Stromal cell of bone marrow (primary cell): ENCODE measurements at places on chromosomes 11 and 22.

GRCh38 chr11:23310276-23310675, 450.0 kb upstream of the CCDC179 start:
- DNase-seq = no peak

DNA sequence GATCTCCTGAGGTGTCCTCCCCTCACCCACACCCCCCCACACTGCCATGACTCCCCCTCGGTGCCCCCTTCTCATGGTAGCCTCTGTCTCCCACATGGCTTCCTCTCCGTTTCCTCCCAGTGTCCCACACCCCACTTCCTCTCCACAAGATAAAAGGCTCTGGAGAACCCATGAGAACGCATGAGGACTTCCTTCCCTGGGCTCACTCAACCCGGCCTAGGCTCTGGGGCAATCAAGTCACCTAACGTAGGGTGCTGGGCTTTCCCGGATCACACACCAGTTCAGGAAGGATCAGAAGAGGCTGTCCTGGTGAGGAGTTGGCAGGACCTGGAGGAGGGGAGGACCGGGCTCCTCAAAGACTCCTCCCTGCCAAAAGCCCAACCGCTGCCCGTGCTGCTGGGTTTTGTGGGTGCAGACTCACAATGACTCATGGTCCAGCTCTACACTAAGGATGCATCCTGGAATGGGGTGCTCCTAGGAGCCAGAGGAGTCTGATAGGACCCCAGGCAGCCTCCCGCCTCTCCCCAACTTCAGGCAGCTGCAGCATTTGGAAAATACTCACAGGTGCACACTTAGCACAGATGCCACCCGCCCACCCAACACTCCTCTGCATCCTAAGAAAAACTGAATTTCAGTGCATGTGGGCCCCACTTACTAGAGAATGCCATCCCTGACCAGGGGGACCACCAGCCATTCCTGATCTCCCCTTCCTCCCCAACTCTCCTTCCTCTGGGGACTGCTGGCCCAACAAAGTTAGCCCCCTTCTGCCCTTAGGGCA, 21.0 kb downstream of the SLC22A12 start:
- DNase-seq = peak; percentile 17

- DNase-seq = no peak
These were observed 7.4 kb downstream of the CBX6 start for GRCh38 chr22:38864361-38865191.

- no peak for DNase-seq
These were observed 56.3 kb upstream of the PHOX2A start for GRCh38 chr11:72300268-72300667.

DNA sequence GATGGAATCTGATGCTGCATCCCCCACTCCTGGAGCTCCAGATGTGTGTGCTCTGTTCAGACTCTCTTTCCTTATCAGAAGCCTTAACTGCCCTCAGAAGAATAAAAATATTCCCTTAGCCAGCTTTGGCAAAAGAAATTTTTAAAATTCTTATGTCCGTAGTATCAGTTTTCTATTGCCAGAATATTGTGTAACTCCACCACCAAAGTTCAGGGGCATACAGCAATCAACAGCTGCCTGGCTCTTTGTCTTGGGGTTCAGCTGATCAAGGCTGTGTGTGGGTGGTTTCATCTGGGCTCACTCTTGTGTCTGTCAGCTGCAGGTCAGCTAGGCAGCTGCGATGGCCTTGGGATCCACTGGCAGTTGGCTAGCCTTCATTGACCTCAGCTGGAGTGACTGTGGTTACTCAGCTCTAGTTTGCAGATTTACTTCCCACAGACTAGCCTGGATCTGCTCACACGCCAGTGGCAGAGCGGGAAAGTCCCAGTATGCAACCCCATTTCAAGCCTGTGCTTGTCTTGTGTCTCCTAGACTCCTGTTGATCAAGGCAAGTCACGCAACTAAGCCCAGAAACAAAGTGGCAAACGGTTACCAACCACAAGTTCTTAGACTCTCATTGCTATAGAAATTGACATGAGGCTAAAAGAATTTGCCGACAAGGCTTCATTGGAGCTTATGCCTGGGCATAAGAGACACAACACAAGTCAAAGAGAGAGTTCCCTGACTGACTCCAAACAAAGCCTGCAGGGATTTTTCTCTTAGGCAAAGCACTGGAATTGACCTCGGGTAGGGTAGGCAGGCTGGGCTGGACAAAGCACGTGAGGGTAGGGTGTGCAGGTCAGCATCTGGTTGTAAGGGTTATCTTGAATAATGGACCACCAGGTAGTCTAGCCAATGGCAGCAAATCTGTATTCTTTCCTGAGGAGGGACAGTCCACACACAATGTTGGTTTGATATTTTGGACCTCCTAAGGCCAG, 7.5 kb downstream of the TMEM138 start:
- DNase-seq = peak; percentile 94

DNA sequence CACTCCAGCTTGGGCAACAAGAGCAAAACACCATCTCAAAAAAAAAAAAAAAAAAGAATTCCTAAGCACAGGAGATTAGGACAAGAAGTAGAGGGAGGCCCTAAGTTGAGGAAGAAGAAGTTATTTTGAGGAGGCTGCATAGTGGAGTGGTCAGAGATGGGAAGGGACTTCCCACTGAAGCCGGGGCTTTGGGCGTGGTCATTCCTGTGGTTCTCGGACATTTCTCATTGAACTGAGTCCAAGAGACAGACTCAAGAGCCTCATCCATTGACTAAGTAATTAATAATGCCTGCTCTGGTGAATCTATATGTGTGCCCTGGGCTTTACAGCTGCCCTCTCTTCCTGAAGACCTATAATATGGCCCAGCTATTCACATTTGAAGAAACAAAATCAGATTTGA, 53.2 kb upstream of the FTH1 start:
- DNase-seq = no peak

DNA sequence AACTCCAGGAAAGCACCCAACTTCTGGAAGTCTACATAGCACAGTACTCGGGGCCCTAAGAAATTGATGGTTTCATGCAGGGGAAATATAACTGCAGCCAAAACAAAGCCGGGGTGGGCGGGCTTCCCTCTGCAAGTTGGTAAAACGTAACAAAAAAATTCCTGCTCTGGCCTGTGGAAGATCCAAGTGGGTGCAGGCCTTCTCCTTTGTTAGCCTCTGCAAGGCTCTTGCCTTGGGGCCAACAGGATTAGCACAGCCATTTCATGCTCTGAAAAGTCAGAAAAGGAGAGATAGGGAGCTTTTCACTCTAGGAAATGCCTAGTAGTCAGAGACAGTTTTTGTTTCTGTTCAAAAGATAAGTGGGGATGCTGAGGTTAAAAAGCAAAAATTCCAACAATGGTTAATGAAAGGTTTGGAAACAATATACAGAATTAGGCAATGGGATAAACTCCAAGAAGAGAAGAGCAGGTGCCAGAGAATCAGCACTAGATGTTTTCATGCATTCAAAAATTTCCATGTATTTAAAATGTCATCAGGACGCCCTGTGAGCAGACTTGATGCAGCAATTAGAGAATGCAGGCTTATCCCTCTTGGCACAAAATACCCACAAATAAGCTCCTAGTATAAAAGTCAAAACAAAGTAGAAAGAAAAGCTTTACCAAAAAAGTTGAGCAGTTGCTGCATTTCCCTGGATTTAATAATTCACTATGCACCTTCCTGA, 72.3 kb upstream of the CHRM4 start:
- DNase-seq = no peak

DNA sequence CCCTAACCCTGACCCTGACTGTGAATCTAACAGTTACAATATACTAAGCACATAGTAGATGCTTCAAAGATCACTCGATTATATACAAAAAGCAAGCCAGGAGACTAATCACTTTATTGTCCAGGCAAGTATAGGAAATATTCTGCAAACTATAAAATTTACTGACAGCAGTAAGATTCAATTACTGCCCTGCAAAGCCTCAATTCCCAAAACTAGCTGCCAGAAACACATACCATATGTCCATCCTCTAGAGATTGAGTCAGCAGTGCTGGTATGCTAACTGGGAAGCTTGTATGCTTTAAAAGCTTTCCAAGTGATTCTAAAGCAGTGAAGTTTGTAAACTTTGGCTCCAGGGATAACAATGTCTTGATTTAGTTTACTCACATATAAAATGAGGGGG, 26.1 kb downstream of the CSTF3 start:
- DNase-seq = peak; percentile 79

GRCh38 chr11:73931039-73931645, 19.7 kb upstream of the DNAJB13 start:
- DNase-seq = peak; percentile 49

DNA sequence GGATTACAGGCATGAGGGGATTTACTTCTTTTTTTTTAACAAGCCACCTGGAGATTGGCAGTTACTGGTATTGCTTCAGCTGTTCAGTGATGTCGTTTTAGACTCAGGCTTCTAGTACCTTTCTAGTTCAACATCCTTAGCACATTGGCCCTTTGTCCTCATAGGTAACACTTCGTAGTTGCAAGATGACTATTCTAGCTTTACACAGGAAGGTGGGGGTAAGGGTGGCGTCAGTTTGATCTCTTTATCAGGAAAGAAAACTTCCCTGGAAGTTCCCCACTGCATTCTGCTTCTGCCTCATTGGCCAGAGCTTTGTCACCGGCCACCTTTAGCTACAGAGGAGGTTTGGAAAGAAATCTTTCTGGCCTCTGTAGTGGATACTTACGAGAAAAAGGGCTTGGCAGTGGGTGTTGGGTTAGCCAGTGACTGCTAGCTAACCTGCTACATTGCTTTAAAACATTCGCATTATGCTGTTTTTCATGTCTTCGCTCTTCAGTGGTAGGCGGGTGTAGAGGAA, 40.7 kb downstream of the SFI1 start:
- no peak for DNase-seq

DNA sequence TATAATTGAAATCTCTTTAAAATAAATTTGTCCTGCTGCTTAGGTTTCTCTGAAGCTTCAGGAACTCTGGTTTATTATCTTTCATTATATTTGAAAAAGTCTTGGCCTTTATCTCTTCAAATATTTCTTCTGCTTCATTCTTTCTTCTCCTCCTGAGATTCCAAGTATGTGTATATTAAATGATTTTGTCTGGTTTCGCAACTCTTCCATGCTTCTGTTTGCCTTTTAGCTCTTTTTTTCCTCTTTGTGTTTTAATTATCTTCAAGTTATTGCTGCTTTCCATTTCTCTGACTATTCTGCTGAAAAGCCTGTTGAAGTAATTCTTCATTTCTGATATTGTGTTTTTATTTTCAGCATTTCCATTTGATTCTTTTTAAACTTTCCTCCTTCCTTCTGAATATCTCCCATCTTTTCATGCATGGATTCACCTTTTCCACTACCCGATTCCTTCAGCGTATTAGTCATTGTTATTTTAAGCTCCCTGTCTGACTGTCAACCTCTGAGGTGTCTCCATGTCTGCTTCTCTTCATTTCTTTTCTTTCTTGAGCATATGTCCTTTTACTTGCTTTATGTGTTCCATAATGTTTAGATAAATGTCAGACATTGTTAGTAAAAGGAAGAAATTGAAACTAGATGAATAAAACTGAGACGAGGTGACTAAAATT, 46.6 kb upstream of the CTSC start:
- peak; percentile 10 for DNase-seq

DNA sequence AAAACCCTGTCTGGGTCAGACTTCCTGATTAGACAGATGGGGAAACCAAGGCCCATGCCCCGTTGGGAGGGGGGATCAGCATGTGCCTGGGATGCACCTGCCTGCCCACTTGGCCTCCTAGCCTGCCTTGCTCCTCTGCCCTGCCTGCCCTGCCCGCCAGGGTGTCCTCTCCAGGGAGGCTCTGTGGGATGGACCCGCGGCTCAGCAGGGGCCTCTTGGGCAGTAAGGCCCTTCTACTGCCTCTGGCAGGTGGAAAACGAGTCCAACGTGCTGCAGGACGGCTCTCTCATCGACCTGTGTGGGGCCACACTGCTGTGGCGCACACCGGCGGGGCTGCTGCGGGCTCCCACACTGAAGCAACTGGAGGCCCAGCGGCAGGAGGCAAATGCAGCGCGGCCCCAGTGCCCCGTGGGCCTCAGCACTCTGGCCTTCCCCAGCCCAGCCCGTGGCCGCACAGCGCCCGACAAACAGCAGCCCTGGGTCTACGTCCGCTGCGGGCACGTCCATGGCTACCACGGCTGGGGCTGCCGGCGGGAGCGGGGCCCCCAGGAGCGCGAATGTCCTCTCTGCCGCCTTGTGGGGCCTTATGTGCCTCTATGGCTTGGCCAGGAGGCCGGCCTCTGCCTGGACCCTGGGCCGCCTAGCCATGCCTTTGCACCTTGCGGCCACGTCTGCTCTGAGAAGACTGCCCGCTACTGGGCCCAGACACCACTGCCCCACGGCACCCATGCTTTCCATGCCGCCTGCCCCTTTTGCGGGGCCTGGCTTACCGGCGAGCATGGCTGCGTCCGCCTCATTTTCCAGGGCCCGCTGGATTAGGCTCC, 4.7 kb upstream of the DPP3 start:
- DNase-seq = no peak

DNA sequence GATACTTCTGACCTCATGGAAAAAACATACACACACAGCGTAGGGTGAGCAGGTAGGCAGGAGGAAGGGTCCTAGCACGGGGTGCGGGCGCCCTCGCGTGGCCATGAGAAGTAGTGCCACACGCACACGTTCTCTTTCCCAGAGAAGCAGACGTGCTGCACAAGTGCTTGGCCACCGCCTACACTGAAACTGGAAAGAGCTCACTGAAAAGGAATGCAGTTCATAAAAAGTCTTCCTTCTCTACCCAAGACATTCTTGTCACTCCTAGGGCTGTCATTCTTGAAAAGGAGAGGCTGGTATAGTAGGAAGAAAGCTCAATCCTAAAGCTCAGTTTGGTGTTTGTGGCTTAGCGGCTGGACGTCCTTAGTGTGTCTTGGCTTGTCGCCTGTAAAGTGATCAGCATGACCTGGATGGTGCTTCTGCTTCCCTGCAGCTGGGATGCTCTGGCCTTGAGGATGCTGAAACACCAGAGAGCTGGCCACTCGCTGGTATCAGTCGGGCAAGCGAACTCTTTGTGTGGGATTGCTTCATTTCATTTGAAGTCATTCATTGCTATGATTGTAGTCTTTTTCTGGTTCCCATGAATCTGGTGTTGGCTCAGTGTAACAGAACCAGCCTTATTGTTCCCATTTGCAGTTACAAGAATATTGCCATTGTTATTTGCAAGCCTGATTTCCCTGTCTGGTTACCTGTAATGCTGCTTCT, 303.8 kb downstream of the NTM start:
- DNase-seq = peak; percentile 63
